DMS 273 treated with DMSO at 0.1 percent for 48 hours (cell line): ENCODE measurements at places on chromosomes 12 and 14.
A peak's percentile ranks its signal among the peaks of the same experiment; 100 is the strongest.

DNA sequence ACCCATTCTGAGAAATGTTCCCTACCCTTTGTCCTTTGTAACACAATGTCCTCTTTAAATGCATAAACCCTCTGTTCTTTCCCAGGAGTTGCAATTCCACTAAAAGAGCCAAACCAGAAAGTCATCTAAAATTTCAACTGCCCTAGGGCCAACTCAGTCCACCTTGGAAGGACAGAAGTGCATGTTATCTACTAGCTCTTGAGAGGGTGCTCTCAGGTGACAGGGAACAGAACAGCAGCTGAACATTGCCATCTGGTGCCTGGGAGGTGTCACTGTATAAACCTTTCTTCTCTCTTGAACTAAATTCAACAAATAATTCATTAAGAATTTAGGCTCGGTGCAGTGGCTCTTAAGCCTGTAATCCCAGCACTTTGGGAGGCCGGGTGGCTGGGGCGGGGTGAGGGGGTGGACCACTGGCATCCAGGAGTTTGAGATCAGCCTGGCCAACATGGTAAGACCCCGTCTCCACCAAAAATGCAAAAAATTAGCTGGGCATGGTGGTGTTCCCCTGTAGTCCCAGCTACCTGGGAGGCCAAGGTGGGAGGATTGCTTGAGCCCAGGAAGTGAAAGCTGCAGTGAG is 10.3 kb upstream of the FERMT2 start:
- DNase-seq = peak; percentile 51

- DNase-seq = no peak
Observed at GRCh38 chr12:108570743-108571608, 8.6 kb downstream of the ISCU start.

DNA sequence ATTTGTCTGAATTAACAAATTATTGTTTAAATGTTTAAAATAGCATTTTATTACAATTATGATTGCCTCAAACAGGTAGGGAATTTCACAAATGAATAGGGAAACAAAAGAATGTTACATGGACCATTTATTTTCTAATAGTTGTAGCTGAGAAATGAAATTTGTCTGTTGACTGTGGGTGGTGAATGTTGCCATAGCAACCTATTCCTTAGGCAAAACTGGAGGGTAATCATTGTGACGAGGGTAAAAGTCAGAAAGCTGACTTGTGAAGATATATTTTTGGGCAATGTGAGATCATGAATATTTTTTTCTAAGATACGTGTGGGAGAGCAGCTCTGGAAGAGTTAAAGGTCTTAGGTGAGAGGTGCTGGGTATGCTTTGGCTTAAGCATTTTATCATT is 24.2 kb upstream of the CLEC14A start:
- DNase-seq = no peak

DNA sequence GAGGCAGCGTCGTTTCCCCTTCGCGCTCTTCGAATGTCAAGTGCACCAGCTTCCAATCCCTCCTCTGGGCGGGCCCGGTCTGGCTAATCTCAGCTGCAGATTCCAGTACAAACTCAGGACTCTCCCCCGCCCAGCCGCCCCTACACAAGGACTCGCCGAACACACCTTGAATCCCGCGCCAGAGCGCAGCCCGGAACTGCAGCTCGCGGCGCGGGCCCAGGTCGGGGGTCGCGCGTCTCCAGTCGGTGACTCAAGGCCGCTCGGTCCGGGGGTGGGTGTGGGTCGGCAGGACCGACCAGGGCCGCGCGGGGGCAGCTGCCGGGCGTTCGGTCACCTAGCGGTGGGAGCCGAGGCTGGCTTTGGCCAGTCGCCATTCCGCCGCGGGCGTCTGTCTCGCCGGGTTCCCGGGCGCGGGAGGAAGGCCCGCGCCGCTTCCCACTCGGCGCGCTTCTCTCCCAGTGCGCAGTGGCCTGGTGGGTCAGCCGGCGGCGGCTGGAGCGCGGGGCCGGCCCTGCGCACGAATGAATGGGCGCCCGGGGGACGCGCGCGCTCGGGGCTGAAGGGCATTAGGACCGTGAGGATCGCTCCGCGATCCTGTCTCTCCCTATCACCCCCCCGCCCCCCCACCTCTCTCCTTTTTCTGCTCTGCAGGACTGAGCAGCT is at the start of gene GALNT16:
GALNT16 (plus strand) TSS at position 632 of the 663 bp plus-strand sequence. CDS start 133 bp downstream, outside the sequence.
- DNase-seq = no peak

DNA sequence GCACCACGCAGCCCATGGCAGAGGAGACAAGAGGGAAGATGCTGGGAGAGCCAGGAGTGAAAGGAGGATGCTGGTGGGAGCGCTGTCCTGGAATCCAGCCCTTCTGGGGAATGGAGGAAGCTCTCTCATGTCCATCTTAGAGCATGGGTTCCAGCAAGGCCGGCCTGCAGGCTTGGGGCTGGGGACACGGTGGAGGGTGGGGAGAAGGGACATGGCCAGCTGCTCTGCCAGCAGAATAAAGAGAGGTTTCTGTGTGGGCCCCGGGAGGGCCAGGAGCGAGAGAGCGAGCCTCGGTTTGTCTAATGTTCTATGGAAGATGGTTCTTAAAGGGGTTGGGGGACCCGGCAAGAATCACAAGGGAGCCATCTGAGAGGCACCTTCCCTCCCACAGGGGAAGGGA is 60.2 kb downstream of the RIMBP2 start:
- no peak for DNase-seq

DNA sequence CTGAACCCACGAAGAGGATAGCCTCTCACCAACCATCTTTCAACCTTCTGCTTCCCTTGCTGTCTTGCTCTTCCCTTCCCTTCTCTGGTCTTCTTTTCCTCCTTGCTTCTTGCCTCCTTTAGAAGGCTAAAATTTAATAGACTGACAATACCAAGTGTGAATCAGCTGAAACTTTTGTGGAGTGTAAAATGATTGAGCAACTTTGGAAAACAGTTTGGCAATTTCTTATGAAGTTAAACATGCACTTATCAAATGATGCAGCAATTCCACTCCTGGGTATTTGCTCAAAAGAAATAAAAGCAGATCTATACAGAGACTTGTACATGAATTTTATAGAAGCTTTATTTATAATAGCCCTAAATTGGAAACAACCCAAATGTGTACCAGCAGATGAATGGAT is 3.3 kb upstream of the KRT86 start:
- DNase-seq = no peak
